ENCODE measurements at places on chromosomes 7 and 10. TPM values are rescaled to one million over a fixed set of nuclear protein-coding genes. Genes with fewer than 3 reads are reported as not detected.

The FAM25G gene
- 3.4 TPM for total RNA-seq

The AP5Z1 gene
- total RNA-seq, result 18.0 TPM

The SPDYE6 gene
- total RNA-seq, result not detected

The TFEC gene
- total RNA-seq, result 0.56 TPM

The RPEL1 gene
- not detected for total RNA-seq
